ENCODE measurements at places on chromosomes 16 and 17. TPM values are rescaled to one million over a fixed set of nuclear protein-coding genes. Genes with fewer than 3 reads are reported as not detected.
A peak's percentile ranks its signal among the peaks of the same experiment; 100 is the strongest.

KCNJ18 gene
- total RNA-seq: not detected

ATMIN gene
- total RNA-seq: 23.9 TPM

RNF222 gene
- total RNA-seq: 0.19 TPM

MT1F gene
- 48.4 TPM for total RNA-seq

PRCD gene
- 1.1 TPM for total RNA-seq

GRCh38 chr16:83817022-83817421, 9.2 kb downstream of the HSBP1 start:
- DNase-seq: no peak

DNA sequence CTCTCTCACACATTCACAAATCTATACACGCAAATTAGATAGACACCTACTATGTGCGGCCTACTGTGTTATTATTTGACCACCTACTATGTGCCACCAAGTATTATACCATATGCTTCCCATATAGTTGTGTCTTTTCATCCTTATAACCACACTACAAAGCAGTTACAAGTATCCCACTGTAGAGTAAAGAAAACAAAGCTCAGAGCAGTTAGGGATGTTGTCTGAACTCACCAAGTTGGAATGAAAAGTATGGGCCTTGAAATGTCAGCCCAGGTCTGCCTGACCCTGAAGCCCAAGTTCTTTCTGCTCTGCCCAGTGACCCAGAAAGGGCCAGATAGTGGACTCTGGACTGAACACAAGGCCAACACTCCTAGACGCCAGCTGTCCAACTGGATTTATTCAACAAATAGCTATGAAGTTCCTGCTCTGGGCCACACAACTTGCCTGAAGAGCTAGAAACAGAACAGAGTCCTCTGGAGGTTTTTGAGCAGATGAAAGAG, 8.5 kb downstream of the KRT37 start:
- DNase-seq: no peak

GRCh38 chr17:58200024-58200633, 7.6 kb downstream of the EPX start:
- peak; percentile 59 for DNase-seq

GRCh38 chr17:65011966-65012365, 44.6 kb downstream of the GNA13 start:
- DNase-seq: no peak

DNA sequence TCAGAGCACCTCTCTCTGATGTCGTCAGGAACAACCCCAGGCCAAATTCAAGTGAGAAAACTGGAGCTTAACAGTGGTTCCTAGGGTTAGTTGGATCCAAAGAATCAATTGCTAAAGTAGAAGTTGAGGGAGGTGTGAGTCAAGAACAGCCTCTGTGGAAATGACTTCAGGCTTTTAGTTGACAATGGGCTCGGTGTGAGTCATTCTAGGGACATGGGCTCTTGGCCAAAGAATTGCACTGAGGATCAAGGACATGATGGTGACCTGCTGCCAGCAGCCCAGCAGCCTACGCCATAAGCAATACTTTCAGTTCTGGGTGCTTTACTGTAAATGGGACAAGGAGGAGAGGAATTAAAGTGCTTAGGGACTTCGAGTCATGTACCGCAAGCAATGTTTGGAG, 32.1 kb upstream of the SMURF2 start:
- no peak for DNase-seq

DNA sequence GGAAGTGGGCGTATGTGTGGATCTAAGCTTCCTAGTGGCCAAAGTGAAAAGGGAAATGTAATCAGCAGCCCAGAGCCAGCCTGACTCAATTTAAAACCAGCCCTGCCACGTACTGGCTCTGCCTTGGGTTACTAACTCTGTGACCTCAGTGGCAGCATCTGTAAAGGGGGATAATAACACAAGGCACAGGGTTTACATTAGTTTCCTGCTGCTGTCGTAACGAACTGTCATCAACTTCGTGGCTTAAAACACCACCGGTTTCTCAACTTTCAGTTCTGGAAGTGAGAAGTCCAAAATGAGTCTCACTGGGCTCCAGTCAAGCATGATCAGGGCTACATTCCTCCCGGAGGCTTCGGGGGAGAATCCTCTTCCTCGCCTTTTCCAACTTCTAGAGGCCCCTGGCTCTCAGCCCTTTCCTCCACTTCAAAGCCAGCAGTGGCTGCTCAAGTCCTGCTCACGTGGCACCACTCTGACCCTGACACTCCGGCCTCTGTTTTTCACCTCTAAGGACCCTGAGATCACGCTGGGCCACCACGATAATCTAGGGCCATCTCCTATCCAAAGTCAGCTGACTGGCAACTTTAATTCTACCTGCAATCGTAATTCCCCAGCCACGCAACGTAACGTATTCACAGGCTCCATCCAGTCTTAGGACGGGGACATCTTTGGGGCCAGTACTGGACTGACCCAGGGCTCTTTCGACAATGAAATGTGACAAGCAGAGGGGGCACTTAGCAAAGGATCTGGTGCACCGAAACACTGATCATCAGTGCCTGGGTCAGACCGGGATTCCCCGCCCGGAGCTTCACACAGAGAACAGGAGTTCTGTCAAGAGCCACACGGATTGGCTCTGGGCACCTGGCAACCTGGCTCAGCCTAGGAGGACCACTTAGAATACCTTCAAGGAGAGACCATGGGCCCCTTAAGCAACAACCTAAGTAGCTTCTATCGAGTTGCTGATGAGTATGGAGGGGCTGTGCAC, 14.5 kb downstream of the TMC6 start:
- DNase-seq: peak; percentile 66

- no peak for DNase-seq
Observed at GRCh38 chr16:50402298-50402895, 33.6 kb upstream of the BRD7 start.

DNA sequence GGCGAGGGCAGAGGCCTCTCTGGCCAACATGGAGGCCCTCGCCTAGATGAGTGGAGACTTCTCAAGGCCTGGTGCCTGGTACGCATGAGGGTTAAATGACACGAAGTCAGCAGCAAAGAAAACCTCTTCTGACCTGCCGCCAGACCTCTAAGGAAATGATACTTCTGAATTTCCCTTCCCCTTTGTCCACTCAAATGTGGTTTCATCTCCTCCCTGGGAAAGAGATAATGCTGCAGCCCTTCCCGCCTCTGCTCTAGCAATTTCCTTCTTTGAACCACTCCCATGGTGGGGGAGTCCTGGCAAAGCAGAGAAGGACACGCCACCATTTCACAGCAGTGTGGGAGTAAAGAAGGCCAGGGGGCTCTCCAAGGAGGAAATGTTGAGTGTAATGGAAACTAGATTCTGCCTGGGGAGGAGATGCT, 65.7 kb upstream of the BCAR1 start:
- DNase-seq: no peak

DNA sequence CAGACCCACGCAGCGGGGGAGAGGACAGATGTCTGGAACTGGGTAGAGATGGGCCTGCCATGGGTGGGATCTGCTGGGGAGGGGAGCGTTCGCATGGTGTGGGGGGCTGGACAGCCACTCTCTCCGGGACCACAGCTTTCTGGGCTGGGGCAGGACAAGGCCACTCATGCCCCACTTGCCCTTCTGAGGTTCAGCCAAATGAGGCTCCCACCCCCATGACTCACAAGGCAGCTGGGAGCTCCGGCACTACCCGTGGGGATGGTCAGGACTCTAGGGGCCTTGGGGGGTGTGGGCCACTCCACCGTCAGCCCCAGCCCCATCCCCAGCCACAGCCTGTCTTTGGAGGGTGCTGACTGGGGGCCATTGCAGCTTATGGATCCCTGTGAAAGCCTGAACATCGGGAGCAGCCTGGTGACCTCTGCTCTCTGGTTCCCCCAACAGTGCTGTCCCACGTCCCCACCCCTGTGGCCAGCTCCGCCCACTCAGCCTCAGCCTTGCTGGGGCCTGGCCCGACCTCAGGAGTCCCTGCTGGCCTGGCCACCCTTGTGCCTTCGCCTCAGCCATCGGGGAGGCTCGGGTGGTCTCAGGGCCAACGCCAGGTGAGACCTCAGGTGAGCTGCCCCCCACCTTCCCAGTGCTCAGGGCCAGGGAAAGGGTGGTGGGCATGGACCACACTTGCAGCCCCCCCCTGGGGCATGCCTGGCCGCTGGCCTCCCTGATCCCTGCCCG, 4.7 kb upstream of the CDH15 start:
- DNase-seq: no peak

DNA sequence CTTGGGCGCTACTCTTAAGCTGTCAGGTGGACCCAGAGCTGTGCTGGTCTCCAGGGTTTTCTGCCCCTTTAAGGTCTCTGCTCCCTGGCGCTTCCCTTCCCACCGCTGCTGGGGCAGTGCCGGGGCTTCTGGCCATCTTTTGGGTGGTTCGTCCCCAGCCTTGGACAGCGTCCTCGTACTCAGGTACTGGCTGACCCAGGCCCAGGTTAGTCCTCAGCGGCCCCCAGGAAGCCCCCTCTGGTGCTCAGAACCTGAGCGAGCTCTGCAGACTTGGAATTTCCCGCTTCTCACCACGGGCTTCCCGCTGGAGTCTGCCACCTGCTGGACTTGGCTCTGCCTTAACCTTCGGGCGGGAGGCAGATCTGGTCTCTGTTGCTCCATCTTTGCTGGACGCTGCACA, 94.1 kb upstream of the ZNF750 start:
- no peak for DNase-seq

GRCh38 chr16:59510008-59510424, 775.9 kb upstream of the GOT2 start:
- DNase-seq: no peak

DNA sequence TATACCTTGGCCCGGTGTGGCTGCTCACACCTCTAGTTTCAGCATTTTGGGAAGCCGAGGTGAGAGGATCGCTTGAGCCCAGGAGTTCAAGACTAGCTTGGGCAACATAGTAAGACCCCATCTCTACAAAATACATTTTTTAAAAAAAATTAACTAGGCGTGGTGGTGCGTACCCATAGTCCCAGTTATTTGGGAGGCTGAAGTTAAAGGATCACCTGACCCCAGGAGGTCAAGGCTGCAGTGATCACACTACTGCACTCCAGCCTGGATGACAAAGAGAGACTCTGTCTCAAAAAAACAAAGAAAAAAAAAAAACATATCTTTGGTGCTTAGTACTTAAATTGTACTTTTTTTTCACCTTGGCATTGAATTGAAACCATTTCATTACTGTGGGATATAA, 99.0 kb downstream of the CACNG1 start:
- DNase-seq: no peak

DNA sequence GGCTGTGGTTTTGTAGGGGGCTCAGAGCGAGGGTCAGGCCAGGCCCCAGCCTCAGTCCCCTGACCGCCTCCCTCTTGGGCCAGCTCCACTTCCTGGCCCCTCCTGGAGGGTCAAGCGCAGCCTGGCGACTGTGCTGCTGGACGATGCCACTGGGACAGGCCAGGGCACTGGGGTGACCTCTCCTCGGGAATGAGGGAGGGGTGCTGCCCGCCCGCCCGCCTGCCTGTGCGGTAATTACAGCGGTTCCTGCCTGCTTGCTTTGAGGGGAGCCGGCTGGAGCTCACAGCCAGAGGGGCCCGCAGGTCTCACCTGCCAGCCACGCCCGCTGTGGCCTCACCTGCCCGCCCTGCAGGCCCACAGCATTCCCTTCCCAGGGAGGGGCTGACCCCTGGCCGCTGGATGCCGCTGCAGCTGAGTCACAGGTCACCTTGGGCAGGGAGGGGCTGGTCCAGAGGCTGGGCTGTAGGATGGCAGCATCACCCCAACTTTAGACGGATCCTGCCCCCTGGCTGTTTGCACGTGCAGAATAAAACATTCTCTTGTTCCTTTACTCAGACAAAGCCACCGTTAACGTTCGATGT, 76.7 kb upstream of the CBX4 start:
- DNase-seq: peak; percentile 29

DNA sequence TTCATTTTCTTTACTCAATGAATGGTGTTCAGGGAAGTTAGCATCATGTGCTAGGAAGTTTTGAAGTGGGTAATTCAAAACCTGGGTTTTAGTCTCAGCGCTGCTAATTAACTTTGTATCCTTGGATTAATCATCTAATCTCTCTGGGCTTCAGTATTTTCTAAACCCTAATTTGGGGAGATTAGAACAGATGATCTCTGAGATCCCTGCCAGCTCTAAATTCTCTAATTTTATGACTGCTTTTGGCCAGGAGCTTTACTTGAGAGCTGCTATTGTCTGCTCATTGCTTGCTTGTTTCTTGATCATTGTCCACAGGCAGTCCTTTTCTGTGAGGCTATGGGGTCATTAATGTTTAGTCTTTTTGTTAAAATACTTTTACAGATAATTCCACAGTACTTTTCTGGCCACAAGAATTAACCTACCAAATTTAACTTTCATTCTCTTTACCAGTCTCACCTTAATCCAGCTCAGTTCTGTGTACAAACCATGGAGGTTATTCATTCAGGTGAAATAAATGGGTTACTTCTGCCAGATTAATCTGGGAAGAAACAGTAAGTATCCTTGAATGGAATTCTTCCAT, 28.4 kb upstream of the VWA3A start:
- DNase-seq: no peak

GRCh38 chr17:263271-263670, 81.8 kb upstream of the DOC2B start:
- DNase-seq: no peak

DNA sequence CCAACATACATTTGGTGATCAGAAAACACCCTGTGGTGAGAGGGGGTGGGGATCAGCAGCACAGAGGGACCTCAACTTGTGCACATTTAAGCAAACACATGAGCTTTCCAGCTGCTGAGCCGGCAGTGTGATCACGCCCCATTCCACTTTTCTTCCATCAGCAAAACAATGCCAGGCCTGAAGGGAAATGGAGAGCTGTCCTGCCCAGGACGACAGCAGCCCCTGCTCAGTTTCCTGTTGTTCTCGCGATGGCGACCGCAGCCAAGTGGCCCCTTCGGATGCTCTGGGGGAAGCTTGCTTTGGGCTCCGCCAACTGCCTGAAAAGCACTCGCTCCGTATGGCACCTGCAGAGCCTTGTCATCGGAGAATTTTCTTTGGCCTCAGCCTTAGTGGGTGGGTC, 272.3 kb downstream of the FOXL1 start:
- DNase-seq: no peak

GRCh38 chr16:54204756-54205155, 81.8 kb downstream of the IRX3 start:
- DNase-seq: no peak

DNA sequence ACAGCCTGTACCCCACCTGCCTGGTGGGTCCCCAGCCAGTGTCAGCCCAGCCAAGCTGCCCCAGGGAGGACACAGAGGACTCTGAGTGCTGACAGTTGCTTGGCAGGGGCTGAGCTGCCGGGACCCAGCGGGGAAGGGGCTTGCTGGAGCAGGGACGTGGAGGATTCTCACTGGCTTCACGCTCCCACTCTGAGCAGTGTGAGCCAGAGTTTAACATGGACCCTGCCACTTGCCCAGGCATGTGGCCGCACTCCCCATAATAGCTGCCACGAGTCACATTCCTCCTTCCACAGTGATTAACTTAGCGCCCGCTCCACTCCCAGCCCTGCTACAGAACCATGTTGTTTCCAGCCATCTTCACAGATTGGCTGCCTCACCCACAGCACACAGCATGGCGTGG, 31.2 kb downstream of the SREBF1 start:
- no peak for DNase-seq

Data from activated T-cell treated with anti-CD3 and anti-CD28 coated beads, Interleukin-2, amount 50 U/mL, for 72 hours (primary cell).